Activated CD4-positive, alpha-beta T cell treated with anti-CD3 and anti-CD28 coated beads for 48 hours (primary cell): ENCODE measurements at places on chromosomes 12 and 14.

GRCh38 chr12:48119078-48119833, at the start of gene PFKM:
Gene PFKM, plus strand, starts transcription at chr12:48119364. Its CDS starts 3,411 bp downstream, at chr12:48122775.
- DNase-seq, result peak; percentile 86

GRCh38 chr12:124098101-124098757, 125.2 kb downstream of the ZNF664 start:
- DNase-seq, result no peak

GRCh38 chr12:69024907-69025306, 91.9 kb upstream of the CPM start:
- DNase-seq, result no peak

DNA sequence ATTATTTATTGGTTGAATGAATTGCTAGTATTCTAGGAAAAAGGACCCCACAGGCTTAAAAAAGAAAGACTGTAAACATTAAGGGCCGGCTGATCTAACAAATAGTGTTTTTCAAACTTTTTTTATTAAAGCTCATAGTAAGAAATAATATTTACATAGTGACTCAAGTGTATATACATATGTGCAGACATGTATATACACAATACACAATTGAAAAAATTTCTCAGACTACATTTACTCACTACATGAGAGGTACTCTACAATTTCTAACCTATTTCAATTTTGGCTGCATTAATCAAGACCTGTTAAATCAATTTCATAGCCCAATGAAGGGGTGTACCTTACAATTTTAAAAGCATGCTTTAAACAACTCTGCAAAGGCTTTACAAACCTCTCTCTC, 17.5 kb downstream of the KCNH5 start:
- DNase-seq, result no peak

- no peak for DNase-seq
These were observed 1.4 kb downstream of the ACAD10 start for GRCh38 chr12:111687255-111687654.

GRCh38 chr12:109277899-109278762, 31.0 kb downstream of the FOXN4 start:
- no peak for DNase-seq

GRCh38 chr14:51006781-51007211, 62.5 kb upstream of the PYGL start:
- DNase-seq, result no peak

GRCh38 chr12:56900583-56900982, 33.6 kb downstream of the SDR9C7 start:
- DNase-seq, result peak; percentile 11
